ENCODE measurements at places on chromosomes 11 and 22.
A peak's percentile ranks its signal among the peaks of the same experiment; 100 is the strongest.

- DNase-seq: no peak
- no peaks in the 10 kb centered on the region for H3K27me3 ChIP-seq
- H3K4me3 ChIP-seq: no peak overlapping the region
- no peaks in the 10 kb centered on the region for H3K4me1 ChIP-seq
- H3K36me3 ChIP-seq: no peaks in the 10 kb centered on the region
Observed at GRCh38 chr11:119691020-119691666, 37.9 kb downstream of the NECTIN1 start.

DNA sequence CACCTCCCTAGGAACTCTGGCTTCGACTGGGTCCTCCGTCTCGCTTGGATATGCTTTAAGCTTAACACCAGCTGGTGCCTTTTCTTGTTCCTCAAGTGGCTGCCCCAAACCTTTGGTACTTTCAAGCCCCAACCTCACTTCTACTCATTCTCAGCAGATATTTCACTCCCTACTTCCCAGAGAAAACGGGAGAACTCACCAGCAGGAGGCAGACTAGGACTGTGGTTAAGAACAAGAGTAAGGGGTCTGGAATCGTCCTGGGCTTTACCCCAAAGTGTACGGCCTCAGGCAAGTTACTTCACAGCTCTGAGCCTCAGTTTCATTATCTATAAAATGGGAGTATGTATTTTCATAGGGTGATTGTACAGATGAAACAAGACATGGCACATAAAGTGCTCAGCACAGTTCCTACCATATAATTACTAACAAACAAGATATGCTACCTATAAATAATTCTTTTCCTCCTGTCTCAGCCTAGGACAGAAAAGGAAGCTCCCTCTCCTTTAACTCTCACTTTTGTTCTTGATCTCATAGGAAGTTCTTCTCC, 37.8 kb downstream of the PAMR1 start:
- H3K27me3 ChIP-seq: no peaks in the 10 kb centered on the region
- no peak overlapping the region for H3K27ac ChIP-seq
- no peaks in the 10 kb centered on the region for H3K4me1 ChIP-seq
- H3K4me3 ChIP-seq: no peak overlapping the region
- H3K36me3 ChIP-seq: no peaks in the 10 kb centered on the region
- no peak for DNase-seq

DNA sequence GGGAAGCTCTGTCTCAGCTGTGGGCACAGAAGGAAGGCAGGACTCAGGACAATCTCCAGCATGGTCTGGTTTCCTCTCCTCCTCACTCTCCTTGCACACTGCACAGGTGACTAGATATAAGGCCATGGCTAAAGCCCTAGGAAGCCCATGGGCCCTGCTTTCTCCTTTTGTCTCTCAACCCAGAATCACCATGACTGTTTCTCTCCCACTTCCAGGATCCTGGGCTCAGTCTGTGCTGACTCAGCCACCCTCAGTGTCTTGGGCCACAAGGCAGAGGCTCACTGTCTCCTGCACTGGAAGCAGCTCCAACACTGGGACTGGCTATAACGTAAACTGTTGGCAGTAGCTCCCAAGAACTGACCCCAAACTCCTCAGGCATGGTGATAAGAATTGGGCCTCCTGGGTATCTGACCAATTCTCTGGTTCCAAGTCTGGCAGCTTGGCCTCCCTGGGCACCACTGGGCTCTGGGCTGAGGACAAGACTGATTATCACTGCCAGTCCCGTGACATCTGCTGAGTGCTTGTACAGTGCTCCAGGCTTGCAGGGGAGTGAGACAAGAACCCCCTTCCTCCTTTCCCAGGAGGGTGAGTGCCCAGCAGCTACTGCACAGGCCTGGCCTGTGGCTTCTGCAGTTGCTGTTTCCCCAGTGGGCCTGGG, 104.0 kb upstream of the TOP3B start:
- no peaks in the 10 kb centered on the region for H3K4me1 ChIP-seq
- peak; percentile 41 for DNase-seq
- H3K27ac ChIP-seq: no peak overlapping the region
- no peaks in the 10 kb centered on the region for H3K36me3 ChIP-seq

DNA sequence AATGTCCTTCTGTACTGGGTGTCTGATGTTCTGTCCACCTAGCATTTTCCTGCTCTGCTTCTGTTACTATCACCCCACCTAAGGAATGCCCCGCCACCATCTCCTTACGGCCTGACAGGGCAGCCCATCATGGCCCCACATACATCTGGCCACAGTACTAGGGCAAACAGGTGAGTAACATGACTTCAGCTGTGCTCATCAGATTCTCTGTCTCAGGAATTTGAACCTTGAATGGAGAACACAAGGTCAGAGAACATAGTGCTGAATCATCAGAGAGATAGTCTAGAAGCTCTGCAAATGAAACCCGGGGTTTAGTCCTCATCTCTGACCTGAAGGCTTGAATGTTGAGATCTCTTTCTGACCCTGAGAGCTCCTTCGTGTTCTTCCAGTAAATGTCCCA, 32.4 kb downstream of the ZC3H12C start:
- H3K4me3 ChIP-seq: no peak overlapping the region
- H3K27me3 ChIP-seq: no peaks in the 10 kb centered on the region
- H3K36me3 ChIP-seq: no peaks in the 10 kb centered on the region
- peaks cover 3% of the 10 kb centered on the region for H3K4me1 ChIP-seq
- DNase-seq: no peak
- no peak overlapping the region for H3K27ac ChIP-seq

- peaks cover 10% of the 10 kb centered on the region for H3K27me3 ChIP-seq
- H3K36me3 ChIP-seq: no peaks in the 10 kb centered on the region
- H3K4me3 ChIP-seq: no peak overlapping the region
- no peak overlapping the region for H3K27ac ChIP-seq
Observed at GRCh38 chr22:43860126-43860525, 2.2 kb downstream of the SULT4A1 start.

DNA sequence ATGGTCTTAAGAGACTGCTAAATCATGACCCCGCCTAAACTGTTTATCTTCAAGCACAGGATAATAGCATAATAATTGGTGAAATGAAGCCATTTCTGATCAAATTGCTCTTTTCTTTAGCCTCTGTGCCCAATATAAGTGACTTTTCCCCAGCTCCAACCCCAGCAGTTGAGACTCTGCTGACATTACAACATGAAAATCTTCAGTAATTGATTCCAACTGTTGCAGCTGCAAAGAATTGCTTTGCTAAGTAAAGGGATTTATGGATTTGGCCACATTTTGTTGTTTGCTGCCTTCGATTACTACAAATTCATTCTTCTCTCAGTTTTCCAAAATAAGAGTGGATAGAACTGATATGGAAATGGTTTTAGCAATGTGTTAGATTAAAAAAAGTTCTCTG, 576.7 kb upstream of the LRRC4C start:
- no peaks in the 10 kb centered on the region for H3K4me1 ChIP-seq
- H3K4me3 ChIP-seq: no peak overlapping the region
- no peaks in the 10 kb centered on the region for H3K36me3 ChIP-seq
- no peak overlapping the region for H3K27ac ChIP-seq

GRCh38 chr11:123585706-123586105, 68.7 kb downstream of the SCN3B start:
- no peak overlapping the region for H3K4me3 ChIP-seq
- no peaks in the 10 kb centered on the region for H3K27me3 ChIP-seq
- no peaks in the 10 kb centered on the region for H3K36me3 ChIP-seq
- no peak overlapping the region for H3K27ac ChIP-seq
- no peaks in the 10 kb centered on the region for H3K4me1 ChIP-seq
- DNase-seq: no peak

- no peak overlapping the region for H3K27ac ChIP-seq
- peaks cover 15% of the 10 kb centered on the region for H3K27me3 ChIP-seq
- H3K4me3 ChIP-seq: no peak overlapping the region
- peak; percentile 59 for DNase-seq
Observed at GRCh38 chr11:2267851-2268728, 2.3 kb downstream of the ASCL2 start.

DNA sequence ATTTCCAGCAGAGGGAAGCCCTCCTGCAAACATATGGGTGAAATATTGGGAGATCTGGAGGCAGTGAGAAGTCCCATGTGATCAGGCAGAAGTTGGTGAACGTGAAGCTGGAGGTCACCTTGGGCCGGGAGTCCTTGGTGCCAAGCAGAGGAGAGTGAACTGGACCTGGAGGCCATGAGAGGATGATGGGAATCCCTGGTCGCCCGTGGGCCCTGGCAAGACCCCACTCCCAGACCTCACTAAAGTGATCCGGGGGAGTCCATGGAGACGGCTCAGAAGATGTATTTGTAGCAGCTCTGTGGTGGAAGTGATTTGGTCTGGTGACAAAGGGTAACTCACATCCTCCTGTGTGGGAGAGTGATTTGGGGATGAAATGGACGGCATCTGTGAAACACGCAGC, 71.0 kb downstream of the ARHGAP8 start:
- H3K36me3 ChIP-seq: no peaks in the 10 kb centered on the region
- H3K4me3 ChIP-seq: no peak overlapping the region
- no peaks in the 10 kb centered on the region for H3K27me3 ChIP-seq
- DNase-seq: no peak
- no peak overlapping the region for H3K27ac ChIP-seq

GRCh38 chr11:74970852-74971395, 17.8 kb upstream of the NEU3 start:
- no peak for DNase-seq
- no peak overlapping the region for H3K27ac ChIP-seq
- H3K4me3 ChIP-seq: no peak overlapping the region
- H3K27me3 ChIP-seq: no peaks in the 10 kb centered on the region
- no peaks in the 10 kb centered on the region for H3K4me1 ChIP-seq

DNA sequence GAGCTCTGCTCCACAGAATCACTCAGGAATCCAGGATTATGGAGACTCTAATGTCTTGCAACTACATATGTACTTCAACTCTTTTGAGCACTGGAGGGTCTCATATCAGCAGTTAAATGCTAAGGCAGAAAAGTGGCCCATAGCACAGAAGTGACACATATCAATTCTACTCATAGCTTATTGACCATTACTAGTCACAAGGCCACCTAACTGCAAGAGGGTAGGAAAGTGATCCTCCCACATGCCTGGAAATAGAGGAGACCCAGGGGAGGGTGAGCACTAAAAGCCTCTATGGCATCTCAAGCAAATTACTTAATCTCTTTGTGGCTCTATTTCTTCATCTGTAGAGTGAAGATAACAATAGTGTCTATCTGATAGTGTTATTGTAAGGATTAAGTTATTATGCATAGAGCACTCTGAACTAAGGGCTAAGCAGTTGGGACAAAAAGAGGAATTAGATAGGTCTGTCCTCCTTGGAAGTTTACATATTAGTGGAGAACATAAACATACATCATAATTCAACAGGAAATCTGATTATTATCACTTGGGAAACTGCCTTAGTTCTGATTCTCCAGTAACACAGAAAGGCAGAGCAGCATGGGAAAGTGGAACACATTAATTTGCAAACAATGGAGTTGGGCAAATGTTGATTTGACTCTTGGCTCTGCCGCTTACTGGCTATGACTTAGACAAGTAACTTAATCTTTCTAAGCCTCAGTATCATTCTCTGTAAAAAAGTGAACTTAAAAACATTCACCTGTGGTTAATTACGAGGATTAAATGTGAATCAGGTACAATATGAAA, 25.1 kb upstream of the USP47 start:
- H3K4me3 ChIP-seq: no peak overlapping the region
- no peak overlapping the region for H3K27ac ChIP-seq
- DNase-seq: no peak
- H3K36me3 ChIP-seq: no peaks in the 10 kb centered on the region
- no peaks in the 10 kb centered on the region for H3K4me1 ChIP-seq

GRCh38 chr11:120192831-120193625, 17.8 kb upstream of the OAF start:
- DNase-seq: no peak
- H3K27ac ChIP-seq: no peak overlapping the region
- no peak overlapping the region for H3K4me3 ChIP-seq
- no peaks in the 10 kb centered on the region for H3K27me3 ChIP-seq
- no peaks in the 10 kb centered on the region for H3K4me1 ChIP-seq

All from ascending aorta (tissue), 2 donors.